Urinary bladder (tissue), 4 donors: ENCODE measurements at places on chromosomes 4 and X. TPM values are rescaled to one million over a fixed set of nuclear protein-coding genes. Genes with fewer than 3 reads are reported as not detected.

Gene GPC3
- 192 TPM for total RNA-seq

Gene NMU
- total RNA-seq, result 0.79 TPM

GRCh38 chrX:9355739-9356138 is 109.1 kb upstream of the TBL1X start:
- DNase-seq, result no peak

GRCh38 chr4:148827781-148828180 is 385.6 kb upstream of the NR3C2 start:
- DNase-seq, result no peak

GRCh38 chr4:120692964-120693363 is 229.6 kb downstream of the PRDM5 start:
- DNase-seq, result no peak
